Esophagus muscularis mucosa (tissue), 4 donors: ENCODE measurements at places on chromosomes 1 and 21. TPM values are rescaled to one million over a fixed set of nuclear protein-coding genes. Genes with fewer than 3 reads are reported as not detected.

- peaks cover 44% of the 10 kb centered on the region for H3K4me1 ChIP-seq
- no peak for DNase-seq
- H3K27ac ChIP-seq: peak overlapping the region; percentile 66
- no peaks in the 10 kb centered on the region for H3K27me3 ChIP-seq
Measured at GRCh38 chr1:19367584-19368041, 55.5 kb downstream of the SLC66A1 start.

- no peaks in the 10 kb centered on the region for H3K27me3 ChIP-seq
- no peak for DNase-seq
- H3K4me1 ChIP-seq: peaks cover 44% of the 10 kb centered on the region
- peak overlapping the region; percentile 82 for H3K27ac ChIP-seq
- H3K36me3 ChIP-seq: peaks cover 22% of the 10 kb centered on the region
Measured at GRCh38 chr1:109398343-109399225, 866 bp upstream of the SORT1 start.

DNA sequence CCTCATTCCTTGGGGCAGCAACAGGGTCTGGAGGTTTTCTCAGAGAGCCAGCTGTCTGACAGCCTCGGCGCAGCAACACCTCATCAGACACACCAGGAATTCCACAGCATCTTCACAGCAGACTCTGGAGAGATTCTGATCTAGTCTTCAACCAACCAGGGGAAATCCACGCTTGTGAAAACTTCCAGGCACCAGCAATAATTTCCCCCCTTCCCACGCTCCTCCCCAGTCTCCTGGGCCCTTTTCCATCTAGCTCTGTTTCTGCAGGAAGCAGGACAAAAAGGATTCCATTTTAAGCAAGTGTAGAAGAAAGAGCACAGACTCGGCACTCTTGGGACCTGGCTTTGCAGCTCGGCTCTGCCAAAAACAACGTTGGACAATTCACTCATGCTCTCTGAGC is 44.3 kb upstream of the CAPZB start:
- peak overlapping the region; percentile 69 for H3K27ac ChIP-seq
- no peak overlapping the region for H3K4me3 ChIP-seq

- no peaks in the 10 kb centered on the region for H3K27me3 ChIP-seq
- no peaks in the 10 kb centered on the region for H3K36me3 ChIP-seq
- H3K4me1 ChIP-seq: no peaks in the 10 kb centered on the region
- H3K27ac ChIP-seq: no peak overlapping the region
- H3K4me3 ChIP-seq: no peak overlapping the region
Measured at GRCh38 chr1:106756752-106757151, 299.7 kb upstream of the PRMT6 start.

GRCh38 chr1:243991650-243992049 is 59.4 kb upstream of the ZBTB18 start:
- H3K27ac ChIP-seq: no peak overlapping the region
- no peaks in the 10 kb centered on the region for H3K36me3 ChIP-seq
- H3K27me3 ChIP-seq: no peaks in the 10 kb centered on the region
- H3K4me3 ChIP-seq: no peak overlapping the region

DNA sequence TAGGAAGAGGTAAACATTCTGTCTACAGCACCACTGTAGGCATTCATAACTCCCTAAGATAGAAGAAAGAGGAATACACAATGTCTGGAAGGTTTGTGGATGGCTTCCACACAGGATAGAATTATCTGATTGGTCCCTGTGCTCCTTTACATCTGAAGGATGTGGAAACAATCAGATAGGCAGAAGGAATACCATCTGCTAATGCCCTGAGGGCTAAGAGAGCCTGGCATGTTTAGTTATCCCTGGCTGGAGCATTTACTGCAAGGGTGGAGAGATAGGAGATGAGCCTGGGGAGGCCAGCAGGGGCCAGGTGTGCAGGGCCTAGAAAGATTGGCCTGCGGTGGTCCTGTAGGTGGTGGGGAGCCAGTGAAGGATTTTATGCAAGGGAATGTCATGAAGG is 8.6 kb upstream of the ACBD3 start:
- H3K4me1 ChIP-seq: no peaks in the 10 kb centered on the region
- H3K27ac ChIP-seq: no peak overlapping the region
- no peak for DNase-seq
- no peak overlapping the region for H3K4me3 ChIP-seq
- H3K27me3 ChIP-seq: no peaks in the 10 kb centered on the region
- no peaks in the 10 kb centered on the region for H3K36me3 ChIP-seq

DNA sequence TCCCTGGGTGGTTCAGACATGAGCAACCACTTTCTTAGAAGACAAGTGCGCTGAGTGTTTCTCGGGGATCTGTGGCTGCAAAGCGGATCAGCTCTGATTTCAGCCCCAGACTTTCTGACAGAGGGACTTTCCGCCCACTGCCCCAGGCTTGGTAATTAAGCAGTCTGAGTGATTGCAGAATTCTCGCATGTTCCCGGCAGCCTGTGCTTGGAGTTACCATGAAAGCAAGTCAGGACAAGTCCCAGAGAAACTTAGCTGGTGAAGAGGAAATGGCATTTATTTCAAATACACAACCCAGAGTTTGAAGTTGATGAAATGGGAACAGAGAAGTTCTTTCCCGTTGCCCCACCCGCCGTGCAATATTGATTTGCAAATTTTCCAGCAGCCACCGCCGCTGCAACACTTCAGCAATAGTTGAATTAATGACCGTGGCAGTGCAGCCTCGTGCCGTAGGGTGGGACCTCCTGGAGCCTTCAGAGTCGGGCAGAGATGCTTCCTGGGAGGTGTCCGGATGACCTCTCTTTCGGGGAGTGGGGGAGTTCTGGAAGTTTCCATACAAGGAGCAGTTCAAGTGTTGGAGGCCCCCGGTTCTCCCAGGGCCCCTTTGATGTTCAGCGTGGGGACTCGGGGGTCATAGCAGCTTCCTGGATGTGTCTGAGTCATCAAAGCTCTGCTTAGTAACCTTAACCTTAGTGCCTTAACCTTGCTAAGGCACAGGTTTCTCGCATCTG is 134.7 kb downstream of the KAZN start:
- H3K36me3 ChIP-seq: no peaks in the 10 kb centered on the region
- H3K27ac ChIP-seq: no peak overlapping the region
- DNase-seq: no peak
- no peak overlapping the region for H3K4me3 ChIP-seq
- peaks cover 17% of the 10 kb centered on the region for H3K4me1 ChIP-seq
- no peaks in the 10 kb centered on the region for H3K27me3 ChIP-seq

DNA sequence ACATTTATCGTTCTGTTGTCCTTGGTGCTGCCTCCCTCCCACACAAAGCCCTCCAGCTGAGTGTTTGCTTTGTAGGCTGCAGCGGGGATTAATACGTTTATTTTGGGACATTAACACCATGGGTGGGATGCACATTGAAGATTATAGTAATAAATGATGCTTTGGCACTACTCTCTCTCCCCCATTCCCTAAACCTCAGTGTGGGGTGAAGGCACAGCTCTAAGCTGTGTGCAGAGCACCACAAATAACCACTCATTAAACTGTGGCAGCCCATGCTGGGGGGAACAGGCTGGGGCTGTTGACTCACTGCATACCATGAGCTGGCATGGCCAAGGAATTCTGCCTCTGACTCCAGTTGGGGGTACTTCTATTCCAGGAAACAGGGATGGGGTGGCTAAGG is 7.7 kb downstream of the PCP4L1 start:
- H3K4me3 ChIP-seq: no peak overlapping the region
- peak overlapping the region; percentile 64 for H3K27ac ChIP-seq
- H3K36me3 ChIP-seq: no peaks in the 10 kb centered on the region
- no peak for DNase-seq

DNA sequence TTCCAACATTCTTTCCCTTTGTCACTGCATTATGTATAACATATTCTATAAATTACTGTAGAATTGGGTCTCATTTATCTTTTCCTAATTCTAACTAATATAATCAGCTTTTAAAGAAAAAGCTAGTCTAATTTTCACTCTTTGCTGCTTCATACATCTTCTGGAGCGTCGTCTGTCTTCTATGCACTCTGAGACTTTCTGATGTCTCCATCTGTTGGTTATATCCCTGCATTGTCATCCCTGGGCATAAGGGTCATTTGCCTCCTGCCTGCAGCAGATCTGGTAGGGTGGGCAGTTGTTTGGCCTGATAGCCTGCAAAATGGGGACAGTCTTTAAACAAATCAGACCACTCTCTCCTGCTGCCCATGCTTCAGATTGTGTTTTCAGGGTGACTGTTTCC is 40.8 kb upstream of the DYNLT5 start:
- H3K4me1 ChIP-seq: no peaks in the 10 kb centered on the region
- H3K27ac ChIP-seq: no peak overlapping the region
- no peaks in the 10 kb centered on the region for H3K27me3 ChIP-seq
- no peak for DNase-seq
- no peaks in the 10 kb centered on the region for H3K36me3 ChIP-seq

DNA sequence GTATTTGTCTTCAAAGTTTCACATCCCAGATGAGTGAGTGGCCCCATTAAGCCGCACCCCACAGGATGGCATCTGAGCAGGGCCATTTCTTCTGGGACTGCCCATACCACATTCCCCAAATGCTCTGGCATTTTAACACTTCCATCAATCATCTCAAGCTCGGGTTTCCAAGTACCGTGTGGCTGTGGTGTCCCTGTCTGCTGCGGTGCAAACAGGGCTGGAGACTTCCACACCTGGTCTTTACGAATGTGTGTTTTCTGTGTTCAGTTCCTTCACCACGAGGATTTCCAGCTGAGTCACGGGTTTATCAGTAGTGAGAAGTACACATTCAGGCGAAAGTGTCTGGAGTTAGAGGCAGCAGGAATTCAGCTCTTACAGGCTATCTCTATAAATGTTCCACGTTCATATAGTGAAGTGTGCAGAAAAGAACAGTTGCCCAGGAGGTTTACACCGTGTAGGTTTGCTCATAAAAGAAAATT is 195.2 kb downstream of the RHOU start:
- H3K36me3 ChIP-seq: no peaks in the 10 kb centered on the region
- no peak for DNase-seq
- no peaks in the 10 kb centered on the region for H3K27me3 ChIP-seq

DNA sequence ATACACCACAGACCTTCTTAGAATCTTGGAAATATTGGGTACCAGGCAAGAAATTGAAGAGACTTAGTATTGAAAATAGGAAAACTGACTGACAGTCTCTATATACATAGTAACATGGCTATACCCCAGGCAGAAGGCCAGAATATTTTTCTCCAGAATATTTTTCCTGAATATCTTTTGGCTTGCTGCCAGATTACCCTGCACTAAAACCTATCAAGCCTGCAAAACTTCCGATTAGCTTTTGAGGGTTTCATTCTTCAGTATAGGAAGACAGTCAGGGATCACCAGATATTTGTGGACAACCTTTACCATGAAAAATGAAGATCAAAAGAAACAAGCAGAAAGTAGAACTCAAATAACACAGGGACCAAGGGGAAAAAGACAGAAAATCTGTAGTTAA is 187.9 kb downstream of the LRRC7 start:
- H3K4me1 ChIP-seq: no peaks in the 10 kb centered on the region
- H3K4me3 ChIP-seq: no peak overlapping the region
- no peak overlapping the region for H3K27ac ChIP-seq
- no peak for DNase-seq
- no peaks in the 10 kb centered on the region for H3K36me3 ChIP-seq

- no peak overlapping the region for H3K4me3 ChIP-seq
- no peaks in the 10 kb centered on the region for H3K27me3 ChIP-seq
- no peak overlapping the region for H3K27ac ChIP-seq
Measured at GRCh38 chr1:38009088-38009840, 3.3 kb upstream of the UTP11 start.

GRCh38 chr1:208183977-208184911 is 59.9 kb downstream of the PLXNA2 start:
- H3K4me3 ChIP-seq: peak overlapping the region; percentile 9
- H3K36me3 ChIP-seq: no peaks in the 10 kb centered on the region
- no peaks in the 10 kb centered on the region for H3K27me3 ChIP-seq
- H3K4me1 ChIP-seq: peaks cover 66% of the 10 kb centered on the region
- no peak for DNase-seq

DNA sequence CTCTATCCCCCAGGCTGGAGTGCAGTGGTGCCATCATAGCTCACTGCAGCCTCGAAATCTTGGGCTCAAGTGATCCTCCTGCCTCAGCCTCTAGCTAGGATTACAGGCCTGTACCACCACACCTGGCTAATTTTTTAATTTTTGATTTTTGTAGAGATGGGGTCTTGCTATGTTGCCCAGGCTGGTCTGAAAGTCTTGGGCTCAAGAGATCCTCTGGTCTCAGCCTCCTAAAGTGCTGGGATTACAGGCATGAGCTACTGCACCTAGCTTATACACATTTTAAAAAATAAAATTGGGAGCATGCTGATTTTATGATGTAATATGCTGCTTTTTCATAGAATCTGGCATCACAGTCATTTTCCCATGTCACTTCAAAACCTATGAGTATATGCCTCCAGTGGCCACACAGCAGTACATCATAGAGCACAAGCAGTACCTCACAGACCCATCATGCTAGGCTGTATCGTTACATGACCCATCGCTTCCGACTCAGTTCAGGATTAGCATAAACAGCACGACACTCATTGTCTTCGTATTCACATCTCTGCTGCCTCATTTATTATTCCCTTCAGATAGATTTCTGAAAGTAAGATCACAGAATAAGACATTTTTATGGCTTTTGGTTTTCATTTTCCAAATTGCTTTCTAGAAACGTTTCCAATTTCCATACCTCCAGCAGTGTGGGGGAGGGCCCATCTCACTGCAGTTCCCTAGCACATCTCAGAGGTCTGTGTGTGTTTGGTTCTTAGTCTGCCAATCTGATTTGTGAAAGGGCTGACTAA is 35.9 kb upstream of the CCSAP start:
- H3K27me3 ChIP-seq: no peaks in the 10 kb centered on the region
- H3K27ac ChIP-seq: no peak overlapping the region
- H3K36me3 ChIP-seq: no peaks in the 10 kb centered on the region

DNA sequence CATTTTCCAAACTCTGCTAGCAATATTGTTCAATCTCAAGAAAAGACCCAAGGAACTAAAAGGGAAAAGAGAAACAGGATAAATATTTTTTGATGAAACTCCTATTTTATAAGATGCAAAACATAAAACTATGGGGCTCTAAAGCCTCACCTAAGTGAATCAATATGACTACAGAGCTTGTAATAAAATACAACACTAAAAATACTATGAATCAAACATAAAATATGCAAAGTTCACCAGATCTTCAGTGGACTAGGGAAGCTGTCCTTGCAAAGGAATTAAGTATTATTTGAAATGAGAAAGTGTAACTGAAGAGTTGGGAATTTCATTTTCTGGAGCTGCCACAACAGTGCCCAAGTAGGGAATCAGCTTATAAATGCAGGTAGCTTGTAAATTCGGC is 124.5 kb downstream of the CRB1 start:
- H3K4me1 ChIP-seq: no peaks in the 10 kb centered on the region
- no peak for DNase-seq
- no peaks in the 10 kb centered on the region for H3K27me3 ChIP-seq
- no peak overlapping the region for H3K4me3 ChIP-seq
- H3K36me3 ChIP-seq: no peaks in the 10 kb centered on the region

FMOD gene
- total RNA-seq: 36.8 TPM

C1orf21 gene
- total RNA-seq: 39.5 TPM

VSIG8 gene
- total RNA-seq: not detected

LGR6 gene
- total RNA-seq: 1.2 TPM

GNAT2 gene
- total RNA-seq: not detected

ADGRB2 gene
- 0.83 TPM for total RNA-seq

OR10Z1 gene
- not detected for total RNA-seq

CCDC27 gene
- total RNA-seq: not detected

LMX1A gene
- total RNA-seq: not detected

KRTAP13-2 gene
- total RNA-seq: not detected

ARHGEF2 gene
- 73.9 TPM for total RNA-seq

GJB5 gene
- not detected for total RNA-seq
